ENCODE measurements at places on chromosomes 3 and 15.
A peak's percentile ranks its signal among the peaks of the same experiment; 100 is the strongest.

DNA sequence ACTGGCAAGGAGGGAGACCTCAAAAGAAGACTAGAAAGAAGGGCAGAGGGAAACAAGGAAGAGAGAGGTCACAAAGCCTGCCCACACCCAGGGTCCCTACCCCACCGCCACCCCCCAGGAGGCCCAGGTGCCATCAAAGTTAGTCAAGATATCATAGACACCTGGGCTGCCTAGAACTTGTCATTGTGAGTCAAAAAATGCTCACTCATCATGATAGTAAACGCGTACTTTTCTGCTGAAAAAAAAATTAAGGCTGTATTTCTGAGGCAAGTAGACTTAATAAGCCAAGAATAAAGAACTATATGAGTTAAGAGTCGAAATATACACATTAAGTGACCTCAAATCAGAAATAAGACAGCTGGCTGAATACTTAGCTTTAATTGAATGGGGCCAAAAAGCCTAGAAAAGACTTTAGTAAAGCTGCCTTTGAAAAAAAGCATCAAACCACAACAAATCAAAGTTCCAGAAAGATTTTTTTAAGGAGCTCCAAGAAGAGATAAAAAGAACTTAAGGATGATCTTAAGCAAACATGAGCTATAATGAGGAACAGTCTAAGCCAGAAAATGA, 415.5 kb upstream of the PPP2R3A start:
- no peak for DNase-seq

GRCh38 chr3:67384760-67385397, 269.5 kb downstream of the SUCLG2 start:
- peak; percentile 27 for DNase-seq

GRCh38 chr3:133380481-133381225, 19.2 kb upstream of the BFSP2 start:
- DNase-seq, result no peak

DNA sequence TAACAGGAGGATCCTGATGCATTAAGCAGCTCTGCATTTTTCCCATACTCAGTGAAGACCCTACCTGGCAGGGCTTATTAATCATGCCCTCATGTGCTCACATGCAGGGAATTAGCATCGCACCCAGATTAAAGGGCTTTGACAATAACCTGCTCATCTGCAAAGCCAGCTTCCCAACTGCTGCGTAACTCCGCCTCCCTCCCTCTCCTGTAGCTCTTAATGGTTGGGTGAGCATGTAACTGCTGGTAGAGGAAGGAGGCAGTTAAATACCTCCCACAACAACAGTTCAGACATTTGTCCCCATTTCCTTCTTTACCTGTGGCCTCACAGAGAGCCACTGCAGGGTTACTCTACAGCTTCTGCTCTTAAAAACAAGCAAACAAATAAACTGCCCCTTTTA, 203.6 kb upstream of the WNT5A start:
- no peak for DNase-seq

GRCh38 chr3:32381922-32382321, 9.7 kb upstream of the CMTM7 start:
- DNase-seq, result no peak

DNA sequence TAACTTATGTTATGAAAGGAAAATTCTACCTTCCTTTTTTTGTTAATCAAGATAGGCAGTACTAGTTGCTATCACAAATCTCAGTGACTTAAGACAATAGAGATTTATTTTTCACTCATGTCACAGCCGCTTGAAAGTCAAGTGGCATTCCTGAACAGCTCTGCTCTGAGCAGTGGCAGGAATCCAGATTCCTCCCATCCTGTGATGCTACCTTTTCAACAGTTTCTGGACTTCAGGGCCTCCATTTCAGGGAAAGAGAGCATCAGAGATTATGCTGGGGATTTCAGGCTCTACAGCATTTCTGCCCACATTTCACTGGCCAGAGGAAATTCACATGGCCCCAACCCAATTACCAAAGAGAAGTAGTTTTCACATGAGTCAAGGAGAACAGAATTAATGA, 83.4 kb downstream of the IL1RAP start:
- DNase-seq, result no peak

DNA sequence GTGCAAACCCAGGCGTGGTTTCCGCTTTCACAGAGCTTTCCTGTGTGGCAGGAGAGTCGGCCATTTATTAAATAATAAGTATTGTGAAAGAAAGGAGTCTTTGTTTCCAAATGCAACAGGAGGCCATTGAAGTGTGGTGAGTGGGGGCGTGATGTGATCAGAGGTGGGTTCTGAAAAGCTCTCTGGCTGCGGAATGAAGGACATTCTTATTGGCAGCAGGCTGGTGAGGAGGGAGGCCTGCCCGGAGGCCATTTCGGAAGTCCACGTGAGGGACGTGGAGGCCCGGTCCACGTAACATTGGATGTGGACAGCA, 11.1 kb downstream of the ARNT2 start:
- no peak for DNase-seq

DNA sequence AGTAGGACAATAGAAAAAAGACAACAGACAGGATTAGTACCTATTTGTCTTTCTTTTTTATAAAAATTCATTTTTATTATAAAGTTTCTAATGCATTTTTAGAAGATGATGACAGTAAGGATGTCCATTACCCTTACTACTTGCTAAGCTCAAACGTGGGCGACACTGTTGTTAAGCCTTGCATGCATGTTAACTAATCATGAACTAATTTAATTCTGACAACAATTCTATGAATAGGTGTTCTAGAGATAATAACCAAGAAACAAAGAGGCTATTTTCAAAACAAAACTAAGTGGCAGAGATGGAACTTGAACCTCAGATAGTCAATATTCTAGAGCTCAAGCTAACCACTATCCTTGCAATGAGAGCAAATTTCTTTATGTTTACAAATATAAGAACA, 247.9 kb downstream of the GBE1 start:
- DNase-seq, result no peak

- no peak for DNase-seq
These were observed 1.0 kb upstream of the UBL7 start for GRCh38 chr15:74461847-74462511.

DNA sequence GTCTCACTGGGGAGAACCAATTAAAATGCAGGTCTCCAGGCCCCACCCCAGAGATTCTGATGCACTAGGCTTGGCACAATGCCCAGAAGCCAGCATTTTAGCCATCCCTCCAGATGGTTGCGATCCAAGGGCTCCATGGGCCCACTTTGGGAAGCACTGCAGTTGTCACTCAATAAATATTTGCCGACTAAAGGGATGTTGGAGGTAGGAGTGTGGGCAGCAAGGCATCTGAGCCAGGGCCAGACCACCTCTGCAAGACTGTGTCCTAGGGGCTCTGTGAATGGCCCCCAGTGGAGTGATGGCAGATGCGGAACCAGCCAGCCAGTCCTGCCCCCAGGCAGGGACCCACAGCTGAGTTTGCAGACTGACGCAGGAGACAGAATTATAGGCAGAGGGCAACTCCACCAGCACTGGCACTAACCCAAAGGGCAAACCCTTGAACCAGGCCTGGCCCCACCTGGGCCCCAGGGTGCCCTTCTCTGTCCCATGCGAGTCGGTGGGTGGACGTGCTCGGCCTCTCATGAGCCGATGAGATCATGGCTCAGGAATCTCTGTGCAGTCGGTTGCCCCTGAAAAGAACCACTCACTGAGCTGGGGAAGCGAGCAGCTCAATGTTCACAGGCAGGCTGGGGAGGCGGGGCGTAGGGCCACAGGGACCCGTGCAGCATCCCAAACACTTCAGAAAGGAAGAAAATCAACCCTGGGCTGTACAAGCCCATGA, 49.7 kb downstream of the SEMA5B start:
- DNase-seq, result no peak

GRCh38 chr3:23648996-23649395, 156.8 kb upstream of the UBE2E1 start:
- DNase-seq, result no peak

DNA sequence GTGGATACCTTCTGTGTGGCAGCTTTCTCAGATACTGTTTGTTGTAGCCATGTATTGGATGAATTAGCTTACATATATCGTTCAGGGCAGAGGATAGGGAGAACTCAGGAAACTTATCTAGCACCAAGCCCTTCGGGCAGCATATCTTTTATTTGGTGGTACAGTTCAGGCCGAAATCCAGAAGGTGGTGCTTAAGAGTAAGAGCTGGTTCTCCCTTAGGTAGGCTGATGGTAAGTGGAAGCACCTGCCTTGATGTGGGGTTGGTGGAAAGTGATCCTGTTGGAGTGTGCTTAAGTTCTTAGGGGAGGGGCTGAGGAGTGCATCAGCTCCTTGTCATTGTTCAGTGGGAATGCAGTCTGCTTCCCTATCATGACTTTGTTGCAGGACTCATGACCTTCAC, 187.5 kb downstream of the DOCK3 start:
- no peak for DNase-seq

GRCh38 chr3:153852355-153852754, 268.8 kb upstream of the ARHGEF26 start:
- DNase-seq, result no peak

DNA sequence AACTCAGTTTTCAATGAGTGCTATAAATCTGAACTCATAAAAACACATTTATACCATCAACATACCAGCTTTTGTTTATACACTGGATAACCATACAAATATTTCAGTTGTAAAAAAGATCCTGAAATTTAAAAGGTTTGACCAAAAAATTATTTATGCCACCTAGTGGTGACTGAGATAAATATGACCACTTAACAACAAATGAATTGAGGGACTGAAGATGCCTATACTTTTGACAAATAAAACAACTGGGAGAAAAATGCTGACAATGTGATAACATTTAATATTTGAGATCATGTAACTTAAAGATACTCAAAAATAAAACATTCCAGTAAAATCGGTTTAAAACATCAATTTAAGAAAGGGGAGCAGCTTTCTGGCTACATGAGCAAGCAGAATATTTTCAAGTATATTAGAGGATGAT, 30.4 kb downstream of the ATG3 start:
- DNase-seq, result no peak

DNA sequence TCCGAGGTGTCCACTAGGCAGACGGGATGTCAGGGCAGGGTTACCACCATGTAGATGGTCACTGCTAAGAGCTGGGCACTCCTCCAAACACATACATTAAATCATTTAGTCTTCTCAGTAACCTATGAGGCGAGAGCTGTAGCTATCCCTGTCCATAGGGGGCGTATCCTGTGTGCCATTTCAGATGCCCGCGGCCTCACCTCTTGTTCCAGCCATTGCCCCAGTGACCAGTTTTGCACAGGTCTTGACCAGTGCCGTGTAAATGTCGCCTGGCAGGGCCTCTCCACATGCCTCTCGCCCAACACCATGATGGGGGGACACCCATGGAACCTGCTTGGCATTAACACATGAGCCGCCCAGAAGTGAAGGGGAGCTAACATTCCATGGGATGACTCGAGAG, 20.8 kb upstream of the SRP14 start:
- no peak for DNase-seq

DNA sequence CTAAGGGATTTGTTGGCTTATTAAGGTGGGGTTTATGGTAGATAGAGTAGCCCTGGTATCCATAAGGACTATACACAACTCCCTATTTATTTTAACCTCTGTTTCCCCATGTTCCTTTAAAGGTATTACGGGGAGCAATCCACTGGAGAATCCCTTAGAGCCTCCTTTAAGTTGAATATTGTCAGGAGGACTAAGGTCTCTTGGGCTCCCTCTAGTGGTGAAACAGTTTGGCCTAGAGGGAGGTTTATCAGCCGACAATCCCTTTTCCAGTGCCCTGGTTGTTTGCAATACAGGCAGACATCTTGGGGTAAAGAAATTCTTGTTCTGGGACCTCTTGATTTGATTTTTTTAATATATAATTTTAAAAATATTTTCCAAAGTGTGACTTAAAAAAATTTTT, 12.9 kb downstream of the OPA1 start:
- peak; percentile 63 for DNase-seq

DNA sequence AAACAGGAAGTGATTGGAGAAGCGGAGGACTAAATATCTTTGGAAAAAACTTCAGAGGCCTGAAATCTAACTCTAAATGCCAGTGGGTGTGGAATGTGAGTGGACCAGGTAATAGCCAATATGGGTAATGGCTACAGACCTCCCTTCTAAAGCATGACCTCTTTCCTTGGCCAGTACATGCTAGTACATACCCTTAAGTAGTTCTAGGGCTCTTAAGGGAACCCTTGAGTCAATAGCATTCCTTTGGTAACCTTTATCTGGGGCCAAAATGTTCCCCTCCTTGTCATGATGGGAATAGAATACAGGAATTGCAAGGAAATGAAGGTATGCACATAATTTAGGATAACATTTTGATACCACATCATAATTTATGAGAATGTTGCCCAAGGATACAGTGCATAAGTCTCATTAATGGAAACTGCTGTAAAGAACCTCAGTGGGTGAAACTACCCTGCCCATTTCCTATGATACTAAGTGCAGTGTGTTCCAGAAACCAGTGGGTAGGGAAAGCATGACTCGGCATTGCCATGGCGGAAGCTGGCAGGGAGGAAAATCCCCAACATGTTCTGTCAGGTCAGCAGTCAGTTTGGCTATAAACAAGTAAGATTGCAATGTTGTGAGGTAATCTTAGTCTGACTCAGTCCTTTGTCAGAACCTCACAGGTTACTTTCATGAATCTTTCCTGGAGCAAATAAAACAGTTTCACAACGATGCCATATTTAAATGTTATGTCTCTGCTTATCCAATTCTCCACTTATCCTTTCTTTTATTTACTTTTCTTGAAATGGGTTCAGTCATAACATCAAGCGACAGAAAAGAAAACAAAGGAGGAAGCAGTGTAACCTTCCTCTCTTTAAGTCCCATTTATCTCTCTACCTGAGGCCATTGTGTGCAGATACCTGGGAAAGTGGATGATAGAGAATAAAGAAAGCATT, 23.5 kb upstream of the RAP2B start:
- DNase-seq, result no peak

- no peak for DNase-seq
These were observed 43.4 kb downstream of the PXYLP1 start for GRCh38 chr3:141275032-141275422.

DNA sequence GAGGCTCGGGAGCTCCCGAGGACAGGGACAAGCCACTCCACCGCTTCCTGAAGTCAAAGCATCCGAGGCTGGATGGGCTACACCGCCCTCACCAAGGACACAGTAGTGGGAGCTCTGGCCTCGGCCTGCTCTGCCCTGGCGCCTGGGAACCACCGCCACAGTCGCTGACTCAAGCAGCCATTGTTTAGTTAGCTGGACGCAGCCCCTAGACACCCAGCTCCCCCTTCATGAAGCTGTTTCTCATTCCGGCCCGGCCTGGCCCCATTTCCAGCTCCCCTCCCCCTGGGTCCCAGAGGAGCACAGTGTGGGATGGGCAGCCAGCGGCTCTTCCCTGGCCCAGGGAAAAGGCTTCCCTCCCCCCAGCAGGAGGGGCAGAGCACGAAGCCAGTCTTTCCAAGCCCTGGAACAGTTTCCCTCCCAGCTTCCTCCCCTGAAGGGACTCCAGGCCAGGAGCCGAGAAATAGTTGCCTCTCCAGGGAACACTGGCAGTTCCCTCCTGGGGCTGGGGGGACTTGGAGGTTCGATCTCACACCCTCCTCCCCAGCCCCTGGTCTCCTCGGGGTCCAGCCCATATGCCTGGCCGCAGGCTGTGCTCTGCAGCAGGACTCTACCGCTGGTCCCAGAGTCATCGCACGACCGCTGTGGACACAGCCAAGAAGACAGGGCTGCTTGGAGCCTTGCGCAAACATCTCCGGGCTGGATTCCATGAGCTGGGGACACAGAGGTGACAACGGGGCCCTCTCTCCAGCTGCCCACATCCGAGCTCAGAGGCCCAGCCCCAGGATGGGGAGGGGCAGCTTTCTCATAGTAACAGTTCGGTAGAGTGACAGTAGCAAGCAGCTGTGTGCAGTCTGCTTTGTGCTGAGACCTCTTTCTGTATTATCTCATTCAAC, 10.0 kb downstream of the PLXND1 start:
- no peak for DNase-seq

- DNase-seq, result no peak
These were observed 45.5 kb downstream of the PTH1R start for GRCh38 chr3:46922871-46923558.
